ENCODE measurements at places on chromosomes 3 and 15.

DNA sequence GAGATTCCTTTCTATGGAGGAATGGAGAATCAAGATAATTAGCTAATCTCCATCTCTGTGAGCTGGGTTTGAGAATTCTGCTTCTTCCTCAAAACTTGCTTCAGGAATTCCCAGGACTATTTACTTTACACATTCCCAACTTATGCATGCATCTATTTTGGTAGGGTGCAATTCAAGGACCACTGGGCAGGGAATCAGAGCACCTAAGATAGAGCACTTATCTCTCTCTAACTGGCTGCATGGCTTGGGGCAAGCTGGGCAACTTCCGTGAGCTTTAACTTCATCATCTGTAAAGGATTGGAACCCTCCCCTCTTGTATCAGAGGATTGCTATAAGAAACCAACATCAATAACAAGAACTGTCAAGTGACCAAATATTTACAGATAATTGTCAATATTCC, 160.2 kb downstream of the PDCD6IP start:
- no peak for DNase-seq

DNA sequence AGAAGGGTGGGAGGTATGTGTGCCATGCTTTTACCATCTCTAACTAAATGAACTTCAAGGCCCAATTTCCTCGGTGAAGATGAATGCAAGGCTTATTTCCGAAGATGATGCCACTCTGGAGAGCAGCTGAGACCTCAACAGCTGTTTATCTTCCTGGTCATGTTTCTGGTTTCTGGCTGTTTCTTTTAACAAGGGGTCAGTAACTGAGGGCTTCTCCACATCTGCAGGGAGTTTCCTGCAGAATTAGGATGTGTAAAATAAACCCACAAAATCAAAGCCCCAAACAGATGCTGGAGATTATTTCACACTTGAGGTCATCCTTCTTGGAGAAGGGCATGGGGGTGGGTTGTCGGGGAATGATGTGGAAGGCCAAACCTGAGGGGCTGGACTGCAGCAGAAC, 220.3 kb downstream of the THSD4 start:
- DNase-seq = no peak

DNA sequence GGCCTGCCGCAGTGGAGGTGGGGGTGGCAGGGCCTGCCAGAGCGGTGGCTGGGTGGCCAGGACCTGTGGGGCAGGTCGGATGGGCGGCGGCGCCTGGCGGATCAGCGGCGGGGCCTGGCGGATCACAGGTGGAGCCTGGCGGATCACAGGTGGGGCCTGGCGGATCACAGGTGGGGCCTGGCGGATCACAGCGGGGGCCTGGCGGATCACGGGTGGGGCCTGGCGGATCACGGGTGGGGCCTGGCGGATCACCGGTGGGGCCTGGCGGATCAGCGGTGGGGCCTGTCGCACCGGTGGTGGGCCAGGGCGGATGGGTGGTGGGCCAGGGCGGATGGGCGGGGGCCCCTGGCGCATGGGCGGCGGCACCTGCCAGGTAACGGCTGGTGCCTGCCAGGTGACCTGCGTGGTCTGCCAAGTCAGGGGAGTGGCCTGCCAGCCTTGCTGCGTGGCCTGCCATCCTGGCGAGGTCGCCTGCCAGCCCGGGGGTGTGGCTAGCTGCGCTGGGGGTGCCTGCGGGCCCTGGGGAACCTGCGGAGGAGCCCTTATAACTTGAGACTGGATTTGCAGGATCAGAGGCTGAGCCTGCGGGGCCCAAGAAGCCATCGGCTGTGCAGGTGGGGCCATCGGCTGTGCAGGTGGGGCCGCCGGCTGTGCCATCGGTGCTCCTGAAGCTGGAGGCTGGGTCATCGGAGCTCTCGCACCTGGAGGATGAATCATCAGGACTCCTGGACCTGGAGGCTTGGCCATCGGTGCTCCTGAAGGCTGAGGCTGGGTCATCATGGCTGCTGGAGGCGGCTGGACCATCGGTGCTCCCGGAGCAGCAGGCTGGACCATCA, 1.3 kb downstream of the MAGEL2 start:
- DNase-seq = no peak

DNA sequence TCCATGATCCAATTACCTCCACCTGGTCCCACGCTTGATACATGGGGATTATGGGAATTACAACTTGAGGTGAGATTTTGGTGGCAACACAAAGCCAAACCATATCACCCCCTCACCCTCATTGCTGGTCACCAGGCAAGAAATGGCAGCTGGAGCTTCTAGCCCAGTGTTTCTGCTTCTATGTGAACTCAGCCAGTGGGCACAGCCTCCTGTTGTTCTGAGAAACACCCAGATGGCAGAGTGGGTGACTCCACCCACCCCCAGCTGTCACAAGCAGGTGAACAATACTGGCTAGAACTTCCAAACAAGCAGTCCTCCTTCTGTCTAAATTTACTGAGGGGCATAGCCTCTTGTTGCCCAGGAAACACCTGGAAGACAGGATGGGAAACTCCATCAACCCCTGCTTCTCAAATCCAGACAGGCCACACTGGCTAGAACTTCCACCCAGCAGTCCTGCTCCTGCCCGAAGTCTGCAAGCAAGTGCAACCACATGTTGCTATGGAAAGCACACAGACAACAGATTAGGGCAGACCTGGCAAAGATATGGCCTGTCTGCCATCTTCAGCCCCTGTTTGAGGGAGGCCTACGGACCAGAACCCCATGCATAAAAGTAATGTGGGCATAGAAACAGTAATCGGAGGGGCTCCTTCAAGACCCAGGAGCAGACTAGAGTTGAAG, 114.1 kb downstream of the DTWD1 start:
- no peak for DNase-seq

DNA sequence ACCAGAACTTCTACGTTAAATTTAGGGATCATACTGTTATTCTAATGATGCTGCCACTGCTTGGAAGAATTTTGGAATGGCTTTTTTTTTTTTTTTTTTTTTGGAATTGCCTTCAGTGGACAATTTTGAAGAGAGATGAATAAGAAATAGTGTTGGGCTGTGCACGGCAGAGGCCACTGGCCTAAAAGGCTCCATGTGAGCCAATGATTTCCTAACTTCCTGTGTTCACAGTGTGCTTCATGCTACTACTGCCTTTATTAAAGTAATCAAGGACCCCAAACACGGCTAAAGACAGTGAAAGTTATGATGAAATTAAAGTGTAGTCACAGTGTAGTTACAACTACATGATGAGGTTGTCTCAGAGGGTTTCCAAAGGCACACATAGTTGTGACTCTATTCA, 100.8 kb upstream of the TNFAIP8L3 start:
- DNase-seq = no peak

GRCh38 chr3:74592359-74592758, 22.1 kb downstream of the CNTN3 start:
- no peak for DNase-seq

Data from activated CD8-positive, alpha-beta memory T cell treated with anti-CD3 and anti-CD28 coated beads for 1 hour (primary cell).